ENCODE measurements at places on chromosomes 2 and 18.

- DNase-seq, result no peak
Observed at GRCh38 chr2:209141818-209142217, 282.0 kb upstream of the MAP2 start.

DNA sequence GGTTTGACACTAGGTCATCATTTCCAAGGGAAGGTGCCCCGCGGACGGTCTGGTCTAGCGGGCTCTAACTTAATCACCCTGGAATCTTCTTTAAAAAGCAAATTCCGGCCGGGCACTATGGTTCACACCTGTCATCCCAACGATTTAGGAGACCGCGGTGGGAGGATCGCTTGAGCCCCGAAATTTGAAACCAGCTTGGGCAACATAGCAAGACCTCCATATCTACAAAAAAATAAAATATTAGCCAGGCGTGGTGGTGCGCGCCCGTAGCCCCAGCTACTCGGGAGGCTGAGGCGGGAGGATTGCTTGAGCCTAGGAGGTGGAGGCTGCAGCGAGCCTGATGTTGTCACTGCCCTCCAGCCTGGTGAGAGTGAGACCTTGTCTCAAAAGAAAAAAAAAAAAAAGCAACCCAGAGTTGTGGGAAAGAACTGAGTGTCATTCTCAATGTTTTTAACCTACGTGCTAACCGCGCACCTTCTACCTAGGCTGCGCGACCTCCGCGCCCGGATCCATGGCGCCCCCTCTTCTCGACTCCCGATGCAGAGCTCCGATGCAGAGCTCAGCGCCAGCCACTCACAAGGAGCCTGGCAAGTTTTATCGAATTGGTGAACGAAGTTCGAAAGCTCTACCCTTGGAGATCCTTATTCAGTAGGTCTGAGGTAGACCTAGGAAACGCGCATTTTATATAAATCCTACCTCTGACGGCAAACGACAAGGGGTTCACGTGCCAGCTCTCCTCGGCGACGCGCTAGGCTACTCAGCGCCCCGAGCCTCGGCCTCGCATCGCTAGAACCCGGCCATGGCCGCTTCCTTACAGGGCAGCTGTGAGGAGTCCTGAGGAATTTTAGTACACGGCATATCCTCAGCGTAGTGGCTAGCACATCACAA is 888 bp upstream of the TWSG1 start:
- no peak for DNase-seq

DNA sequence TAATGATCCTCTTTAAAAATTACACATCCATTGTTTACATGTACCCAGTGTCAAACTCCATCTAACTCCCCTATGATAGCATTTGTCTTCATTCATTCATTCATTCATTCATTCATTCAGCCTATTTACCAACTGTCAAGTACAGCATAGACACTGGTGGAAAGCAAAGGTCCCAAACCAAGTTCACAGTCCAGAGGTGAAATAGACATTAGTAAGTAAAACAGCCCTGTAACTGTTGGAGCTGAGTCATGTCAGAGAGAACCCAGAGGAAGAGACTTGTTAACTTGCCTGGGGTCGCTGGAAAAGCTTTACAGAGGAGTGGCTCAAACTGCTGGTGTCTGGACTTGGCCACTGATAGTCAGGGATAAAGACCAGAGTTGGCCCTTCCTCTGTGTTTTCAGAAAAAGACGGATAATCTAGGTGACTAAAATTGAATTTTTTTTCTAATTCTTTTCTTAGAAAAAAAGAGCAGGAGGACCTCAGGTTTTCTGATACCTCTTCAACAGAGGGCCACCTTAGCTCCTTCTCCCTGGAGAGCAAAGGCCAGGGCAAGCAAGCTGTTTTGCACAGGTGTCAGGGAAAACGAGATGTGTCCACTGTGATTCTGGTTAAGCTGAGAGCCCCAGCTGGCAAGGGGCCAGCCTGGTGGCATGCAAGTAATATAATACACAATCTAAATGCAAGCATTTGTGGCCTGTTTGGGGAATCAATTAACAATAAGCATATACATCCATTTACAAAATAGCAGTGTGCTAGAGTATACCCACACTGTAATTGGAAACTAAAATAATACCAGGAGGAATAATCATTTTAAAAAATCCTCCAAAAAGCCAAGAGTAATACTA is 96.7 kb upstream of the SLC14A2 start:
- DNase-seq, result no peak

DNA sequence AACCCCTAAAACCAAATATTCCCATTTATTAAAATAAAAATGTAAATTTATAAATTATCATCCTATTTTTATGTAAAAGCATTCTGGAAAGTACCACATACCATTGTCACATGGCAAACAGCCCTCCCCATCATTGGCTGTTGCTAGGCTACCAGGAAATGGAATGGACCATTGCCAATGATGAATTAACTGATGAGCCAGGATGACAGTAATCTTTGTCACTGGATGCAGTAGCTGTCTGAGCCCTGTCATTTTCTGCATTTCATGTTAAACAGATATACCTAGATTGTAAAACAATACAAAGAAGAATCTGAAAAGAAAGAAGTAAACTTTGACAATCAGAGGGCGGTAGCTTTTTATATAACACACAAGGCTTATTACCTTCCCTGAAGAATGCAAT is 641.4 kb downstream of the BCL11A start:
- no peak for DNase-seq

DNA sequence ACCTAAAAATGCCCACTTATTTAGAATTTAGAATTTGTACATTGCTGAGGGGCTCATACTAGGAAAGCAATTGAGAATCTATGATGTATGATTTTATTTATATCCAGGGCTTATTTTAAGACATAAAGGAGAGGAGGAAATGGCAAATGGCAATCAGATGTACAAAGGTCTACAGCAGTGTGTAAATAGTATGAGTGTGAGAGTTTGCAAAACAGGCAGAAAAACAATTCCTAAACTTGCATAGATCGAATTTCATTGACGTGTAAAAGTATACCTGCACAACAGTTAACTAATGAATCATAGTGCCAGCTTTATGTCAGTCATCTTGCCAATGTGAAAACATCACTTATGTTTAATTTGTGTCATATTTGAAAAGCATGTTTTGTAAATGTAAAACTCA is 718.7 kb upstream of the GCFC2 start:
- DNase-seq, result no peak

GRCh38 chr2:61318553-61318952 is 152.3 kb downstream of the USP34 start:
- DNase-seq, result no peak

GRCh38 chr18:13477147-13477683 is 249.1 kb downstream of the FAM210A start:
- no peak for DNase-seq

DNA sequence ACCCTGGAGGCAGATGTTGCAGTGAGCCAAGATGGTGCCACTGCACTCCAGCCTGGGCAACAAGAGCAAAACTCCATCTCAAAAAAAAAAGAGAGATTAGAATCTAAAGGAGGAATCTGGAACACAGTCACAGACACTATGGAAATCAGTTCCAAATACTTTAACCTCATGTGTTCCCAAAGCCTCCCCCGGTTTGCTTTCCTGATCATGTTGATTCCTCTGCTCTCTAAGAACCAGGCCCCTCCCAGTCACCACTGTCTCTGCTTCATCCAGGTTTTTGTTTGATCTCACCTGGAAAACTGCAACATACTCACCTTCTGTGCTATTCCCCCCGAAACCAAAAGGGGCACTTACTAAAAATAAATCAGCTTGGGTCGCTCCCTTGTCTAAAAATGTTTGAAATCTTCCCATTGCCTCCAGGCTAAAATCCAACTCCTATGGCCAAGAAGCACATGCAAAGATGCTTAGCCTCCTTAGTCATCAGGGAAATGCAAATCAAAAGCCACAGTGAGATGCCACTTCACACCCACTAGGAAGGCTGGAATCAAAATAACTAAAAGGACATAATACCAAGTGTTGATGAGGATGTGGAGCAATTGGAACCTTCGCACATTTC is 6.2 kb upstream of the NEU2 start:
- DNase-seq, result no peak

DNA sequence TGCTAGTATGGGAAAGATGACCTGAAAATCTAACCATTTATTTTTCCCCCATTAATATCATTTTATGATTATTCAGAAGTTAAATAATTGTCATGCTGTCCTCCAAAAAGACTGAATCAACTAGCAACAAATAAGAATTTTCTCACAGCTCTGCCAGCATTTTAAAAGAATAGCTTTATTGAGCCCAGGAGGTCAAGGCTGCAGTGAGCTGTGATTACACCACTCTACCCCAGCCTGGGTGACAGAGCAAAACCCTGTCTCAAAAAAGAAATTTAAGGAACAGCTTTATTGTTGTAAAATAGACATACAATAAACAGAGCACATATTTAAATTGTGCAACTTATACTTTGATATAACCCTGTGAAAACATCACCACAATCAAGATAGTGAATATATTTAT is 24.8 kb upstream of the IL1A start:
- DNase-seq, result no peak

GRCh38 chr2:23692263-23692662 is 234.7 kb downstream of the ATAD2B start:
- DNase-seq, result no peak

DNA sequence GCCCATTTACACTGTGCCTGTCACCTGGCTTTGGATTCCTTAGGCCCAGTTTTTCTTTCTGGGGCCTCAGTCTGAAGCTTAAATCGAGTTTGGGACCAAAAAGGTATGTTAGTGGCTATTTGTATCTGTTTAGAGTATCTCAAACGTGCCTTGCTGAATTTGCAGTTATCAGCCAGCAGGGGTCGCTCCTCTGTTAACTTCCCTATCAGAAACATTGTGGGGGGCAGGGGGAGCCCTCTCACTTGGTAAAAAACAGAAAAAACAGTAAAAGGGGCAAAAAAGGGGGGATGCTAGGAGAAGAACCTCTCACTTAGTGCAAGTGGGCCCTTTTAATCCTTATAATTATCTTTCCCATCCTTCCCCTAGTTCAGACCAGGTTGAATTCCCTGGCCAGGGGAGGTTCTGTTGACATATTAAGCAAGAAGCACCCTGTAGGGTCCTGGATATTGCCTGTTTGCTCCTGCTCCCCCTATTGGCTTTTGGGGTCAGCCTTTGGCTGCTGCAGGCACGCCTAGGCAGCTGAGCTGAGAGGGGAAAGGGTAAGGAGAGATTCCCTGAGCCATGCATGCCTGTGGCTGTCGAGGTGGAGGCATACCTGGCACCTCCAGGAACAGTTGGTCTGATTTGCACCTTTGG is 8.8 kb upstream of the IFIH1 start:
- DNase-seq, result no peak

DNA sequence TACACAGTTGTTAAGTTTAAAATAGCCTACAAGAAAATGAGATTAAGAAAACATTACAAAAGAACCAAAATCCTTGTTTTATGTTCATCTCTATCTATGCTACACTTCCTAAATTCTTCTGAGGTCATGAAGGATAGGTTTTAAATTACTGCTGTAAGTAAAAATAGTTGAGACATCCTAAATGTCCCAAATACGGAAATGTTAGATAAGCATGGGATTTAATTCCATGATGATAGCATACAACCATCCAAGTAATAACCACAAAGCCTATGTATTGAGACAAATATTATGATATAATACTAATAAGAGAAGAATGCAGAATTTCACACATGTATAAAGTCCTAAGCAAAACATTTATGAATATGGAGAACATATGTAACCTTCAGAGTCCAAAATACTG is 34.1 kb downstream of the PIEZO2 start:
- DNase-seq, result no peak

GRCh38 chr2:62578803-62579640 is 73.0 kb upstream of the TMEM17 start:
- no peak for DNase-seq

- DNase-seq, result no peak
Observed at GRCh38 chr18:23935804-23936203, 78.8 kb upstream of the TTC39C start.

- DNase-seq, result no peak
Observed at GRCh38 chr2:221245045-221245444, 327.1 kb downstream of the EPHA4 start.

- DNase-seq, result no peak
Observed at GRCh38 chr2:135916207-135916606, 40.0 kb upstream of the MCM6 start.

- no peak for DNase-seq
Observed at GRCh38 chr2:23452372-23452771, 67.4 kb downstream of the KLHL29 start.

- no peak for DNase-seq
Observed at GRCh38 chr18:68740966-68741365, 26.1 kb upstream of the TMX3 start.

DNA sequence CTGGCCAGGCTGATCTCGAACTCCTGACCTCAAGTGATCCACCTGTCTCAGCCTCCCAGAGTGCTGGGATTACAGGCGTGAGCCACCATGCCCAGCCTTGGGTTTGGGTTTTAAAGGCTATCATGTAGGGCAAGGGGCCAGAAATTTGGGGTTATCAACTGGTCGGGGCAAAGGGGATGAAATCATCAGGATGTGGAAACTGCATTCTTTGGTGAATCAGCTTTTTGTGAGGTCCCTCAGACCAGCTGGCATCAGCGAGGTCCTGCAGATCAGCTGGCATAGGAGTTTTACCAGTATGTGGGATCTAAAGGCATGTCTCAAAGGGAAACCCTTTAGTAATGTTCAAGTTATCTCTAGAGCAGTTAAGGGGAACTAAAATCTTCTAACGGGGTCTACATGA is 6.4 kb upstream of the GEMIN6 start:
- DNase-seq, result no peak

- no peak for DNase-seq
Observed at GRCh38 chr2:46351098-46351749, 54.0 kb downstream of the EPAS1 start.

DNA sequence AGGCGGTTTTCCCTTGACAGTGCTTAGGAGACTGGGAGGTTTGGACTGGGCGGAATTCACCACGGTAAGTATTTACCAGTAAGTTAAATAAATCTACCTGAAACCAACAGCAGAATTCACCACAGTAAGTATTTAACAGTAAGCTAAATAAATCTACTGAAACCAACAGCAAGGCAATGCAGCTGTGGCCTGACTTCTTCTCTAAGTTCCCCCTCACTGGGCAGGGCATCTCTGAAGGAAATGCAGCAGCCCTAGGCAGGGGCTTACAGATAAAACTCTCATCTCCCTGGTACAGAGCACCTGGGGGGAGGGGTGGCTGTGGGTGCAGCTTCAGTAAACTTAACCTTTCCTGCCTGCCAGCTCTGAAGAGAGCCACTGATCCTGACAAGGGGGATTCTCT is 432.5 kb upstream of the LRRTM1 start:
- no peak for DNase-seq

GRCh38 chr2:69750246-69750645 is 8.3 kb downstream of the ANXA4 start:
- DNase-seq, result no peak

GRCh38 chr2:75627902-75628504 is 18.6 kb upstream of the MRPL19 start:
- no peak for DNase-seq
